NCI-H748 treated with DMSO at 0.1 percent for 48 hours (cell line): ENCODE measurements at places on chromosomes 7 and 10.

GRCh38 chr7:2522780-2523433, 3.3 kb downstream of the LFNG start:
- DNase-seq: no peak

DNA sequence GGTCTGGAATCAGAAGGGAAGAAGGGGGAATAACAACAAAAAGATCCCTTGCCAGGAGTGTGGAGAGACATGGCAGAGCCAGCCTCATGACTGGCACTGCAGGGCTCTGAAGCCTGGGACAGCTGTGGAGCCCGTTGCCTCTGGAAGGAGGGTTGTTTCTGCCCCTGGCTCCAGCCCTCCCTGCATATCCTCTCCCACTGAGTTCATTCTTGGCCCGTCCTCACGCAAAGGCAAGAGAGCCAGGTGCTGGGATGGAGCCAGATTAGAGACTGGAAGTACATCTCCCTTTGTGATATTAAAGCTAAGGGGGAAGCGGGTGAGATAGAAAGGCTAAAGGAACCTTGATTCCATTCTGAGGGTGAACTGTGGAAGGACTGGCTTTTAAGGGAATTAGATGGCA, 141.5 kb upstream of the NPVF start:
- no peak for DNase-seq

DNA sequence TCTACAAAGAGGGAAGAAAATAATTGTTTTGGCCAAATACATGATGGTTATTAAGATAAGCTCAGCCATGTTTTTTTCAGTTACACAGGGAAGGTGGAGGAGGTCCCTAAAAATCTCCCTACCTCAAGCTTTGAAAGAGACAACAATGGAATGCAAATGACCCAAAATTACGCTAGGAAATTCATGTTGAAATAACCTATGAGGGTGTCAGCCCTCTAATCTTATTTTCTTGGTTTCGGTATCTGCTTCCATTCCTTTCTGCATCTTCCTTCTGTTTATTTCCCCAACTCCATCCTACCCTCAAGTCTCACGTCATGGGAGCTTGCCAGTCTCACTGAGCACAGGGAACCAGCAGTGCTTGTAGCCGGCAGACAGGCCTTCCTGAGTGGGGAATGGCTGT, 40.6 kb upstream of the SMNDC1 start:
- DNase-seq: no peak

DNA sequence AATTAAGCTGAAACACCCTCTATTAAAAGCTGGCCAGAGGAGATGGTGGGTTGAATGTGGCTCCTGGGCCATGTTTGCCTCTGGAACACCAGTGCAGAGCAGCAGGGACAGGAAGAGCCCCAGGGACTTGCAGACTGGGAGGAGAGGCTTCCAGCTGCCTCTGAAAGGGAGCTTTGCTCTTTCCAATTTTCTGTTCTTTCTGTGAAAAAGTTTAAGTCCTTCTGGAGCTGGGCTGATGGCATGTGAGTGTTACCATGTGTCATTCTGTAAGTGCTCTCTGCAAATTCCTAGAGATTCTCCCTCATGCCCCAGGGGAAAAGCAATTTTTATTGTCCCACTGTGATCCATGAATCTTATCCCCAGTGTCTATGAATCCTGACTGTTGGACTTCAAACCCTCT, 112.8 kb upstream of the LANCL2 start:
- DNase-seq: no peak

- no peak for DNase-seq
These were observed 473.4 kb downstream of the DNAJB6 start for GRCh38 chr7:157809863-157810851.

- no peak for DNase-seq
These were observed 212.7 kb upstream of the PHYHIPL start for GRCh38 chr10:58963723-58964124.
